Kidney epithelial cell (primary cell): ENCODE measurements at places on chromosomes 3 and 15. TPM values are rescaled to one million over a fixed set of nuclear protein-coding genes. Genes with fewer than 3 reads are reported as not detected.

The NME9 gene
- total RNA-seq = not detected in 2 replicates

The AMIGO3 gene
- total RNA-seq = 2.9 TPM in 1 of 2 replicates, not detected in the other

The MYO5C gene
- total RNA-seq = 26.4 and 30.9 TPM in 2 replicates

The SCN11A gene
- 0.04 and 0.27 TPM in 2 replicates for total RNA-seq

The SLC24A5 gene
- not detected in 2 replicates for total RNA-seq

The CD96 gene
- total RNA-seq = not detected in 2 replicates

The NR1I2 gene
- total RNA-seq = 0.14 and 0.79 TPM in 2 replicates

The RBP2 gene
- not detected in 2 replicates for total RNA-seq

The DAZL gene
- not detected in 2 replicates for total RNA-seq

The PGBD4 gene
- total RNA-seq = 0.71 and 0.96 TPM in 2 replicates

The NPAP1 gene
- not detected in 2 replicates for total RNA-seq

The PTPN23 gene
- total RNA-seq = 20.9 and 31.1 TPM in 2 replicates

The UROC1 gene
- not detected in 2 replicates for total RNA-seq

The GABRG3 gene
- 0.08 TPM in 1 of 2 replicates, not detected in the other for total RNA-seq

The SNURF gene
- 1.4 and 2.5 TPM in 2 replicates for total RNA-seq

The SI gene
- total RNA-seq = not detected in 2 replicates

The GUCA1C gene
- not detected in 2 replicates for total RNA-seq

The EIF4A2 gene
- total RNA-seq = 269 and 292 TPM in 2 replicates

The DLL4 gene
- total RNA-seq = 0.50 and 0.82 TPM in 2 replicates

The GXYLT2 gene
- 7.4 and 9.3 TPM in 2 replicates for total RNA-seq

The DUSP7 gene
- 23.5 and 27.7 TPM in 2 replicates for total RNA-seq

The GP5 gene
- total RNA-seq = 0.07 and 0.42 TPM in 2 replicates

The SOX2 gene
- total RNA-seq = not detected in 2 replicates

The PLSCR2 gene
- total RNA-seq = 0.62 TPM in 1 of 2 replicates, not detected in the other

The RTP4 gene
- total RNA-seq = 1.2 and 1.5 TPM in 2 replicates

The OCA2 gene
- under 0.01 and 0.29 TPM in 2 replicates for total RNA-seq

The CYP8B1 gene
- total RNA-seq = not detected in 2 replicates

The SCAMP5 gene
- 13.9 and 15.4 TPM in 2 replicates for total RNA-seq

The AMOTL2 gene
- 191 and 200 TPM in 2 replicates for total RNA-seq

The FOXB1 gene
- 0.55 and 0.71 TPM in 2 replicates for total RNA-seq

The ADCY5 gene
- total RNA-seq = 0.67 and 1.5 TPM in 2 replicates
